Activated effector memory CD4-positive, alpha-beta T cell treated with anti-CD3 and anti-CD28 coated beads, Interleukin-2, amount 50 U/mL, for 16 hours (primary cell): ENCODE measurements at places on chromosomes 2 and 18.

- no peak for DNase-seq
These were observed 13.6 kb downstream of the FLACC1 start for GRCh38 chr2:201343559-201343958.

GRCh38 chr2:105038383-105039061, 653 bp downstream of the MRPS9 start:
- DNase-seq = no peak

DNA sequence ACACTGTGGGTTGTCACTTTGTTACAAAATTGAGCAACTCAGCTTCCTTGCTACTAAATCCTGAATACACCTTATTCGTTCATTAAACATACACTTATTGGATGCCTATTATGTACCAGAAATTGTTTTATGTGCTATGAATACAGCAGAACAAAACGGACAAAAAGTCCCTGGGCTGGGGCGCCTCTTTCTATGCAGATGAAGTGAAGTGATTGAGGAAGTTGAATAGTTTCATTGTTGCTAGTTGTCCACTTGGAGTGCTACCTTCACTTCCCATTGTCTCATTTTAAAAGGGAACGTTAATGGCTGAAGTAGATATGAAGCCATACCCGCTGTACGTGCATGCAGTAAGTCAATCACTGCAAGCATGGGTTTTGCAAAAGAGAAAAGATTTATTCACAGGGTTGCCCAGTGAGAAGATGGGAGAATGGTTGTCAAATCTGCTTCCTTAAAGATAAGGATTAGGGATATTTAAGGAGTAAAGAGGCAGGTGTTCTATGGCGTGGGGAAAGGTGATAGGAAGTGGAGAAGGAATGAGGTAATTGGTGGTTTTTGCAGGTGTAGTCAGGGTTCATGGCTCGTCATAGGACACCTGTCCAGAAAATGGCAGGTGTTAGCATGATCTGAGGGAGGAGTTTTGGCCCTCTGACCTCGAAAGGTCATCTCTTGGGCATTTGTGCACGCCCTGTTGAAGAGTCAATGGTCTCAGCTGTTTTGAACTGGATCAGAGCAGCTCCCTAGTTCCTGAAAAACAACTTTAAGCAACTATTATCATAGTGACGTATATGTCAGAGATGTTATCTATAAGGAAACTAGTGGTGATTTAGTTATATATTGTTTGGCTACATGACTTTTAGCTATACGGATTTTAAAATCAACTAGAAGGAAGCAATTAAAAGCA, 23.5 kb downstream of the TRPM8 start:
- no peak for DNase-seq

GRCh38 chr2:17689010-17689409, 64.6 kb downstream of the SMC6 start:
- no peak for DNase-seq

- no peak for DNase-seq
These were observed 137.4 kb downstream of the AKAIN1 start for GRCh38 chr18:5059696-5060032.

DNA sequence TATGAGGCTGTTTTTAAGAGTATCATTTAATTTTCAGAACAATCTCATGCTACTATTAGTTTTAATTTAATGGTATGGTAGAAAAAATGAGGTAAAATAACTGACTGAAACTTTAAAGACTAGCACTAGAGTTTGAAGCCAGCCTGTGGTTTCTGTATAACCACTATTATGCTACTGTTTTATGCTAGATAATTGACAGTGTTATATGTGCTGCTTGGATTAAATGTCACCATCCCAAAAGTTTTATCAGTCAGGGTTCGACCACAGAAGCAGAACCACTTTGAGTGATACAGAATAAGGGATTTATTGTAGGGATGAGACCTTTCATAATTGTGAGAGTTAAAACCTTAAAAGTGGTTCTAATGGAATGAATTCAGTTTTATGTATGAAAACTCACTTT, 271.6 kb downstream of the PTGR3 start:
- DNase-seq = no peak

DNA sequence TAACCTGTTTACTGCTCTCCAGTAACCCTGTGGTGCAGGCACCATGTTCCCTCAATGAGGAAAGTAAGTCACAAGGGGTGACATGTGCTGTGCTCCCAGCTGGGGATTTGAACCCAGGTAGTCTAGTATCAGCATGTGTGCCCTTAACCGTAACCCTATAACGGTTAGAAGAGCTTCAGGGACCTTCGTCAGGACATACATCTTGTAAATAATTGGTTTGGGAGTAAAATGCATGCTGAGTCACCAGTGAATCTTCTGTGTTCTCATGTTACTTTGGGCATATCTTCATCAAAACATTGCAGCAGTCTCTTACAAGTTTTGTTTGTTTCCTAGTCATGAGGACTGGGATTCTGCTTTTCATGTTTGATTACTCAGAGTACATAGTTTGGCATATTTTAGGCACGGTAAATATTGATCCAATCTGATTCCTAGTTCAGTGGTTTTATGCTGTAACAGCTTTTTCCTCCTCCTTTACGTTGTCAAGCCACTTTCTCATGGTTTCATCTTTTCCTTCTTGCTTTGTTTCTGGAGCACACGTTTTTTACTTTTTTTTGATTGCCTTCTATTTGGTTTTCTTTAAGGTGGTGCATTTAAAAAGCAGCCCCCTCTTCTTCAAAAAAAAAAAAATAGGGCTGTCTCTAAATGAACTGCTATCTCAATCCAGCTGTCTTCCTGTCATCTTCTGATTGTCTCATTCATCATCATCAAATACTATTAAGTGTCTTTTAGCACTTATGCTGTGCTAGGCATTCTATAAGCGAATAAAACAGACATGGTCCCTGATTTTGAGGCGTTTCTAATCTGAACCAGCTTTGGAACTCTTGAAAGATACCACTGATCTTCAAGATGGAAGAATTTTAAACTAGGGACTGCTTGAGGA, 50.4 kb downstream of the CLIP4 start:
- no peak for DNase-seq

- DNase-seq = no peak
These were observed 100.7 kb downstream of the MYT1L start for GRCh38 chr2:2230433-2230817.

- no peak for DNase-seq
These were observed 248.3 kb upstream of the COL3A1 start for GRCh38 chr2:188725746-188726360.

- no peak for DNase-seq
These were observed 5.0 kb downstream of the AP1S3 start for GRCh38 chr2:223832241-223832903.

DNA sequence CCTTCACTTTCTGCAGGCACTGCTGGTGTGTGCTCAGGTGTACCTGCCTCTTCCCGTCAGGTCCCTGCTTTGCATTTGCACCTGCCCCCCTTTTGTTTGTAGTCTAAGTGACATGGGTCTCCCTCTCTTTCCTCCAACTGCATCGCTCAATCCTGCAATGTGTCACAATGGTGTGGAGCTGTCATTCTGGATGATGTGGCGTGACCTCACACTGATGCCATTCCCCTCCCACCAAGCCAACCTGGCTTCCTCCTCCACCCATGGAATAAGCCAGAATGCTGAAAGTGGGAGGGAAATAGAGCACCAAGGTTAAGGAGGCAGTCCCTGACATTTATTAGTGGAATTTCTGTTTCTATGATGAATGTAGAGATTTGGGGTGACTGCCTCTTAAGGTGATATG, 156.7 kb downstream of the ZBTB7C start:
- DNase-seq = no peak

DNA sequence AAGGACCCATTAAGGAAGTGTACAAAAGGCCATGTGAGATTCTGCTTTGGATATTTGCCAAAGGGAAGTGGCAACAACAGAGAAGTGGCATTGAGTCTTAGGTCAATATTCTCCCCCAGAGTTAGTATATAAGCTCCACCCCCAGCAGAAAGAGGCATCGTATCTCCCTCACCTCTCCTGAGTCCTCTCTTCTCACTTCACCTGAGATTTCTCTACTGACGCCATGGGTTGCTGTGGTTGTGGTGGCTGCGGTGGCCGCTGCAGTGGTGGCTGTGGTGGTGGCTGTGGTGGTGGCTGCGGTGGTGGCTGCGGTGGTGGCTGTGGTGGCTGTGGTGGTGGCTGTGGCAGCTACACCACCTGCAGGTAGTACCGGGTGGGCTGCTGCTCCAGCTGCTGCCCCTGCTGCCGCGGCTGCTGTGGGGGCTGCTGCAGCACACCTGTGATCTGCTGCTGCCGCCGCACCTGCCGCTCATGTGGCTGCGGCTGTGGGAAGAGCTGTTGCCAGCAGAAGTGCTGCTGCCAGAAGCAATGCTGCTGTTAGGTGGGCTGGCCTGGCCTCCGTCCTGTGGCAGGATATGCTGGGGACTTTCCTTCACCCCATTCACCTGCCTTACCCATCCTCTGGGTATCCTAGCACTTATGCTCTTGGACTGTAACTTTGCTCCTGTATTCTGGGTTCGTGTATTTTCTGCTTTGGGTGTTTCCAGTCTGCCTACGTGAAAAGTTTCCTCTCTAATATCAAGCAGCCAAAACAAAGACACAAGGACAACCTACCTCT, 5.9 kb downstream of the SCYGR3 start:
- no peak for DNase-seq

GRCh38 chr2:147977679-147978078, 42.9 kb downstream of the ORC4 start:
- no peak for DNase-seq

DNA sequence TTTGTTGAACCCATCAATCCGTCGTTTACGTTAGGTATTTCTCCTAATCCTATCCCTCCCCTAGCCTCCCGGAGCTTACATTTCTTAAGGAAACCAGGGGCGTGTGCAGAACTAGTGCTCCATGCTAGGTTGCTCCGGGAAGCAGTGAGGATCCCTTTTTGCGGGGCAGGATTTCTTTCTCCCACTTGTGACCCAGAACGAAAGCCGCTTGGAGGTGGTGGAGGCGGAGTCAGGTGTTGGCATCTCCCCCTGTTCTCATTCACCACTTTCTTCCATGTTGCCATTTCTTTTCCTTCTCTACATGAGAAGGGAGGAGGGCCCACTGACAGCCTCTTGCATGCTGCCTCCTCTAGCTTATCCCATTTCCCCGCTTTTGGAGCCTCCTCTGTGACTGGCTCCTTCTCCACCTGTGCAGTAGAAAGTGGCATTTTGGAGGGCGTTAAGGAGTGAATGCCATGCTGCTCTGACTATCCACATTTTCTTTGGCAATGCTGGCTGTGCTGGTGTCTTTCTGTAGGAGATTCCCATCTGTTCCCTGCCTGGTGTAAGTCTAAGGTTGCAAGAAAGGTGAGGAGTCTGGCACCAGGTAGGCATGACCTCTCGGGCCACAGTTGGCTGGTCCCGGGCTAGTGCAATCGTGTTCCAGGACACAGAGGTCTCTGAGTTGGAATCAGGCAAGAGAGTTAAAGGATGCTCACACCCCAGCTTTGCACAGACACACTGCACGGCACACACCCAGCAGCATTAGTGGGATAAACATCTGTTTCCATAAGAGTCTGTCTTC, 89.5 kb downstream of the ACKR3 start:
- no peak for DNase-seq

DNA sequence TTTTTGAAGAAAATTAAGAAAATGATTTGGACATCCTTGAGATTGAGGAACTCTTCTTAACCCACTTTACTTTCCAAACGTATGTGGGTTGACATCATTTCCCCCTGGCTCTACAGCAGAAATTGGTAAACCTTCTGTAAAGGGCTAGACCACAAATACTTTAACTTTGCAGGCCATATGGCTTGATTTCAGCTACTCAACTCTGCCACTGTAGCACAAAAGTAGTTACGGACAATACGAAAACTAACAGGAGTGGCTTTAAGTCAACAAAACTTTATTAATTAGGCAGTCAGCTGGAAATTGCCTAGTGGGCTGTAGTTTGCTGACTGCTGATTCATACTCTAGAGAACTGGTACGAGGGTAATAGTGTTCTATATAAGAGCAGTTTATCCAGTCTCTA, 83.2 kb upstream of the DTNB start:
- no peak for DNase-seq

- peak; percentile 65 for DNase-seq
These were observed 1.7 kb upstream of the ZNF532 start for GRCh38 chr18:58862851-58863538.

DNA sequence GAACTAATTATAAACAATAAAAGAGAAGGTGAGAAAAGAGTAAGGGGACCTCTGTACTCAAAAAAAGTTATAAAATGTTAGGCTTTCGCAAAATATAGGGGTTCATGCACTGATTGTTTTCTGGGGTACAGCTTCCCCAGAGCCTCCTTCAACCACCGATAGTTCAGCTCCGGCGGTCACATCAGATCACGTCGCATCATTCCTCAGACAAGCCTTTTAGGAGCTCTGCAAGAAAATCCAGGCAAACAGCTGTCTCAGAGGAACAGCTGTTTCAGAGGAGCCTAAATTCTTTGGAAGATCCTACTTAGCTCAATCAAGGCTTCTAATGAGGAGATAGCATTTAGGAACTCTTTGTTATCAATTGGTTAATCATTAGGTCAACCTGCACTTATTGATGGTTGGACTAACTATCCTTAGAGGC, 78.7 kb downstream of the MYCN start:
- no peak for DNase-seq

GRCh38 chr2:12803607-12804006, 86.9 kb downstream of the TRIB2 start:
- DNase-seq = no peak

DNA sequence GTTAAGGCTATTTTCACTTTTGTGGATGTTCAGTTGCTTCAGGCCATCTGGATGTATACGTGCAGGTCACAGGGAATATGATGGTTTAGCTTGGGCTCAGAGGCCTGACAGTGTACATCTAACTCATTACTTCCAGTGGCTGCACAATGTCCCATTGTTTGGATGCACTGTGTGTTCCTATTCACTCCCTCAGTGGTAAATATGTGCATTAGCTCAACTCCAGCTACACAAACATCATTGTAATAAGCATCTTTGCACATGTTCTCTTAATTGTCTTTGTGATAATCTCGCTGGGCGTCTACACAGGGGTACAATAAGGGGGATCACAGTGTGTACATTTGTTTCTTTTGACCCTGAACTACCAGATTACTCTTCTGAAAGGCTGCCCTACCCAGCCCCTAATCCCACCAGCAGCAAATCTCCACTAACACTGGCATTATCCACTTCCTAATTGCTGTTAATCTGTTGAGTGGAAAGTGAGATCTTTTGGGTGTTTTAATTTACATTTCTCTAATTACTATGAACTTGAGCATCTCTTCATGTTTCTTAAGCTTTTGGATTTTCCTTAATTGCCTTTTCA, 56.1 kb upstream of the POLE4 start:
- DNase-seq = no peak

GRCh38 chr2:51225377-51225776, 193.4 kb upstream of the NRXN1 start:
- no peak for DNase-seq

GRCh38 chr18:68874361-68874760, 76.5 kb downstream of the CCDC102B start:
- no peak for DNase-seq

- no peak for DNase-seq
These were observed 6.6 kb upstream of the ASAP2 start for GRCh38 chr2:9199716-9200632.

GRCh38 chr2:86233436-86233835, 34.2 kb downstream of the MRPL35 start:
- DNase-seq = no peak

GRCh38 chr2:212596688-212597087, 58.1 kb upstream of the ERBB4 start:
- no peak for DNase-seq

- DNase-seq = no peak
These were observed 557.9 kb downstream of the CCDC85A start for GRCh38 chr2:56741601-56742102.
